ENCODE measurements at places on chromosomes 16 and 17.

GRCh38 chr17:53818929-53819328, 3.8 kb upstream of the KIF2B start:
- no peak for ATAC-seq

DNA sequence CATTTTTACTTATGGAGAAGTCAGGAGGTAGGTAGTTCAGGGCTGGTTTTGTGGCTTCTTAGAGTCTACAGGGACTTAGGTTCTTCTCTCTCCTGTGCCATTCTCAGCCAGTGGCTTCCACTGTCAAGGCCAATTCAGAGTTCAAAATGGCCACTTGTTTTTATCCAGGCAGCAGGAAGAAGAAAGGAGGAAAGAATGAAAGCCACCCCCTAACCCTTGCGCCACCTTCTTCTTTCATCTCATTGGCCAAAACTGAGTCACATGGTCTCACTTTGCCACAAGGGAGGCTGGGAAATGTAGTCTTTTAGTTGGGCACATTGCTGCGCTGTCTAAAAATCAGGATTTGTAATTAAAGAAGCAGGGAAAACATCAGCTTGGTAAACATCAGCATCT, 60.8 kb upstream of the MED9 start:
- peak; percentile 72 for ATAC-seq

DNA sequence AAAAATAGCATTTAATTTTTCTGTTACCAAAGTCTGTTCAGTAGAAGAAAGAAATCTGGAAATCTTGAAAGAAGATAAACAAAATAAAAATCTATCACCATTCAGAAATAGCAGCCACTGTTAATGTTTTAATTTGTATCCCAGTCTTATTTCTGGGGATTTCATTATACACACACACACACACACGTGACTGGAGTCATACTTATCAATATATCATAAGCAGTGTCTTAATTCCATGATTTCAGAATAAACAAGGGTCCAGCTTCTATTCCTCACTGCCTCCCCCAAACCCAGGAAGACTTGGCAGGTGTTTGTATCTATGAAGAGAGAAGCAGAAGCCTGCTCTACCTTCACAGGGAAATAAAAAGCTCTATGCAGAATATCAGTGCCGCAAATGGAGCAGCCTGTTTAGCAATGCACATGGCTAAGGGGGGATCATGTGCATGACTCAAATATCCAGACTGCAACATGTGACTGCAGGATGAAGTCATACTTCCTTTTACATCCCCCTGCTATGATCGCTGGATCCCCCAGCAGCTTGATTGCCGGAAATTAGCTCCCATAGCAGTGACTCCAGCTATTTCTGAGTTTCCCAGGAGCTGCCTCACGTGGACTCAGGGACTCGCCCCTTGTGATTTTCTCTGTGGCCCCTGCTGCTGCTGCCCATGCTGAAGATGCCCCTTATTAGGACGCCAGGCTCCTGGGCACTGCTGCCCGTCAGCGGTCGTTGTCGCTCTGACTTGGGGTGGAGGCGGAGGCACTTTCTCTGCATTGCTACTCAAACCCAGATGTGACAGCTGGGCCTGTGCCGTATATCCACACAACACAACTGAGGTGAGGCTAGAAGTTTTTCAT, 341.0 kb downstream of the CPPED1 start:
- no peak for ATAC-seq

DNA sequence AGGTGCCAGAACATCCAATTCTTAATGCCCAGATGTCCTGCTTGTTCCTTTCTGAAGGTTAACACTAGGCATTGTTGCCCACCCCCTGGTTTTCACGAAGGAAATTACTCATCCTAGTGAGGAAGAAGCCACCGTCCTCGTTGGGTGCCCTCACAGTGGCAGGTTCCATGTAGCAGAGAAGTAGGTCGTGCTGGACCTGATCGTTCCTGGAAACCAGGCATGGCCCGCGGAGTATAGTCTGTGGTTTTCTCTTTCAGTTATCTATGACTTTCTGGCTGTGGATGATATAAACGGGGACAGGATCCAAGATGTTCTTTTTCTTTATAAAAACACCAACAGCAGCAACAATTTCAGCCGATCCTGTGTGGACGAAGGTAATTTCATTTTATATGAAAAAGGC, 16.5 kb downstream of the RGS11 start:
- ATAC-seq: no peak

DNA sequence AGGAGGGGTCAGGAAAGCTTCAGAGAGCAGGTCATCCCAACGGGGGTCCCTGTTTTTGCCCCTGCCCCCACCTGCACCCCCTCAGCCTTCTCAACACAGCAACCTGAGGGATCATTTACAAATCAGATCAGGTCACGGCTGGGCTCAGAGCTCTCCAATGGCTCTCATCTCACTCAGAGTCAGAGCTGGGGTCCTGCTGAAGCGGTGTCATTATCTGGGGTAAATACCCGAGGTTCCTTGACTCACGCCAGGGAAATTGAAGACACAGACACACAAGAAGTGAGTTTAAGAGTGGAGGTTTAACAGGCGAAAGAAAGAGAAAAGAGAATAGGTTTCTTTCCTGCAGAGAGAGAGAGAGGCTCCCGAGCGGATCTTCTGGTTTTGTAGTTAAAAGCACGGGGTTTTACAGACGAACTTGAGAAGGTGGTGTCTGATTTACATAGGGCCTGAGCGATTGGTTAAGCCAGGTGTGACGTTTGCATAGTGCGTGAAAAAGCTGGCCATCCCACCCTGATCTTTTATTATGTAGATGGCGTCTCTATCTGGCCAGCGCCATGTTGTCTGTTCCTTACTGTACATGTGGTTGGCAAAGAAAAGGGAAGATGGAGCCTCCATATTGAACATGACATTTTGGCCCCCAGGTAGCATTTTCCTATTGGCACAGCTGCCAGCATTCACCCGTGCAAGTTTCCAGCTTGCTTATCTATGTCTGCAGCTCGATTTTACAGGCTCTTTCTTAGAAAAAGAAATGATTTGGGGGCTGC, 51.4 kb downstream of the WSB1 start:
- no peak for ATAC-seq

GRCh38 chr17:67374329-67375053, 2.6 kb upstream of the PITPNC1 start:
- ATAC-seq: peak; percentile 59

- ATAC-seq: no peak
Measured at GRCh38 chr17:67707442-67707841, 10.3 kb upstream of the NOL11 start.

DNA sequence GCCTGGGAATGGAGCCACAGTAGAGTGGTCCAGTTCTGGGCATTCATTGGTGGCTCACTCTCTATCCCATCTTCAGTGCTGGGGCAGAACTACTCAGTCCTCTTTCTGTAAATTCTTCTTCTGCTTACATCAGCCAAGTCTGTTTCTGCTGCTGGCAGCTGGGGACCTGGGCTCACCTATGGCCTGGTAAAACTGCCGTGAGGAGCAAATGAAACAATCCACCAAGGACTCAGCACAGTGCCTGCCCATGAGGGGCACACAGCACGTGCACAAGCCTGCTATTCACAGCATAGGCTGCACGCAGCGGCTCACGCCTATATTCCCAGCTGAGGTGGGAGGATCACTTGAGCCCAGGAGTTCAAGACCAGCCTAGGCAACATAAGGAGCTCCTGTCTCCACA, 30.9 kb upstream of the SNN start:
- no peak for ATAC-seq

DNA sequence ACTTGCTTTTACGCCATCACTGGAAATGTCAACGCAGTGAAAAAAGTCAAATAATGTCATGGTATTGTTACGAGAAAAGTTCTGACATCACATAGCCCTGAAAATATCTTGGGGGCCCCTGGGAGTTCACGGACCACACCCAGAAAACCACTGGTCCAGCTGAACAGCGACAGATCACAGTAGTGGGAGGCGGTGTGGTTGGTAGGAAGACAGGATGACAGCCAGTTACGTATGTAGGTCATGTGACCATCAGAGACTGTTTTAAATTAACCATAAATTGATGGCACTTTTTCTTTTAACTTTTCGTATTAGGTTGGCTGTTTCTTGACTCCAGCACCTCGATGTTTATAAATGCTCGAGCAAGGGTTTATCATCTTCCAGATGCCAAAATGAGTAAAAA, 11.9 kb downstream of the ERCC4 start:
- no peak for ATAC-seq

- ATAC-seq: no peak
Measured at GRCh38 chr16:19595043-19595767, 39.7 kb downstream of the VPS35L start.

GRCh38 chr17:5282642-5283217, 646 bp downstream of the RABEP1 start:
- peak; percentile 42 for ATAC-seq

- no peak for ATAC-seq
Measured at GRCh38 chr17:30580916-30581315, 103.7 kb downstream of the GOSR1 start.
